ENCODE measurements at places on chromosomes 13 and 19. TPM values are rescaled to one million over a fixed set of nuclear protein-coding genes. Genes with fewer than 3 reads are reported as not detected.

DNA sequence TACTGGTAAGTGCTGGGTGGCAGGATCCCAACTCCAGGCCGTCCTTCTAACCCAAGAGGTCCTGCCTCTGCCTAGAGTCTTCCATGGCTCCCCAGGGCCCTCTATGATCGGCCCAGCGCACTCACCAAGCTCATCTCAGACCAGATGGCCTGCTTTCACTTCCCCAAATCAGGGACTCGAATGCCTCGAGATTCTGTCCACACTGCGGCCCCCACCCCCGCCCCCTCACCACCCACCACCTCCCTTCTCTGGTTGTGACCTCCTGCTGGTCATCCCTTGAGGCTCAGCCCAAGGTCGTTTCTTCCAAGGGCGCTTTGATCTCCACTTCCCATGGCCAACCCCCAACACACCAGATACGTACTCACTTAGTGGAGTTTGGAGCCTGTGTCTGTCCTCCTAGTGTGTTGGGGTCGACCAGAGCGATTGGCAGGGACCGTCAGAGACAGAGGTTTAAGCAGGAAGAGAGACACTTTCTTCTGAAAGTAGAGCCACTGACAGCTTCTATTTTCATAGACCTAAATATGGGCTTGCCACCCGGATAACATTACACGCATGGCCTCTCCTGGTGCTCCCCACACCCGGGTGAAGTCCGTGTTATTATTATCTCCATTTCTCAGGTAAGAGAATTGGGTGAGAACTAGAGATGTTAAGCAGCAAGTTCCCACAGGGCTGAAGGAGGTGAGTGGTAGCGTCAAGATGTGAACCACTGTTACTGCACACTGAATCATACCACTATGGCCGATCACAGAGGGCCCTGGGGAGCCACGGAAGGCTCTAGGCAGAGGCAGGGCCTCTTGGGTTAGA, at the start of gene FCER2:
TSS of gene FCER2 (minus strand) at position 478 of the 804 bp plus-strand sequence. CDS start 2,371 bp downstream, outside the sequence.
- H3K27me3 ChIP-seq, result no peaks in the 10 kb centered on the region
- H3K27ac ChIP-seq, result no peak within 1 kb of the TSS
- H3K4me1 ChIP-seq, result no peaks in the 10 kb centered on the region
- no peak for DNase-seq
- no peak within 1 kb of the TSS for H3K4me3 ChIP-seq
- no peaks in the 10 kb centered on the region for H3K36me3 ChIP-seq

DNA sequence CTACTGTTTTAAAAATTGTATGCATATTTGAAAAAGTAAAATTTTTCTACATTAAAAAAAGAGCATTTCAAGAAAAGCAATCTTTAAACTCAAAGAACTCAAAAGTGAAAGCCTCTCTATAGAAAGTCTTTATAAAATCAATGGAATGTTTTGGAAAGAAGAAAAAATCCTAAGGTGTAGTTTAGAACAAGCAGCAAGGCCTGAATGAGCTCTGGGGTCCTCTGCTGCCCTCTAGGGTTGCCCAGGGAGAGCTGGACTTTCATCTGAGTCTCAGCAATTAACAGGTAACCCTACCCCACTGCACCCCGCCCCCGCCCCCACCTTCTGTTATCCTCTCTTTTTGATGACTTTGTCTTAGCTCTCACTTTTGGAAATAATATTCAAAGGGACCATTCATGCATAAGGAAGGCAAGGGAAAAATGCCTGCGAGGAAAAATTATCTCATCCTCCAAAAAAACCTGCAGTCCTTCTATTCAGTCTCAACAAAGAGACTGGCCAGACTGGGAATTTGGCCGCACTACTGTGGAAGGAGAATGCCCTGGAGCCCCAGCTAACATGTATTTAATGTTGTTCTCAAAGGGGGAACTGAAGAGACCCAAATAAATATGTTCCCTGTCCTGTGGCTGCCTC, 24.1 kb downstream of the SLC25A30 start:
- no peaks in the 10 kb centered on the region for H3K27me3 ChIP-seq
- no peaks in the 10 kb centered on the region for H3K36me3 ChIP-seq
- no peak for DNase-seq
- H3K4me1 ChIP-seq, result no peaks in the 10 kb centered on the region

DNA sequence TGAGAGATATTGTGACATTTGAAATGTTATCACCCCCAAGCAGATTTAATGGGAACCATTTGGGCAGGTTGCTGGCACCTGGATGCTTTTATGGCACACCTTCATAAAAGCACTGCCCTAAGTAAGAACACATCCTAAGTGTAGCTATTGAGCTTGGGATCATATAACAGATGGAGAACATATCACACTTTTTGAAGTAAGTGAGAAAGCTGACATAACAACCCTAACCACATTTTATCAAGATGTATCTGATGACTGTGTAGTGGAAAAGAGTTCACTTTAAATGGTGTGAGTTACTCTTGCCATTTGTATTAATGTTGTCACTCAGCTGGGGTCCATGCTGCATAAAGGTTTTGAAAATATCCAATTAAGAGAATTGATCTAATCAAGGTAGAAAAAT, 287.9 kb downstream of the DCLK1 start:
- H3K27me3 ChIP-seq, result no peaks in the 10 kb centered on the region
- no peaks in the 10 kb centered on the region for H3K4me1 ChIP-seq
- DNase-seq, result no peak
- no peak overlapping the region for H3K4me3 ChIP-seq
- H3K36me3 ChIP-seq, result no peaks in the 10 kb centered on the region

DNA sequence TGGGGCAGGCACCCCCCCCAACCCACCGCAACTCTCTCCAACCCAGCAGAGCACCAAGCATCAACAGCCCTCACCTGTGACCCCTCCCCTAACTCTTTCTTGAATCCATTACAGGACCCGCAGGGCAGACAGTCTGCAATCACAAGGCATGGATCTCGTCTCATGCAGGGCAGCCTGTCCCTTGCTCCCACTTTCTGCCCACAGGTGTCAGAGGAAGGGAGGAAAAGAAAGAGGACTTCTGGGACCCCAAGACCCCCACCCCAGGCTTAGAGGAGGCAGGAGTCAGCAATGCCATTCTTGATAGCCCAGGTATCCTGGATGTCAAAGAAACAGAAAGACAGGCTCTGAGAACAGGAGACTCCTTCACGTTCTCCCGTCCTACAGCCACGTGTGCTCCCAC, 47.4 kb upstream of the TUBGCP3 start:
- H3K4me3 ChIP-seq, result no peak overlapping the region
- no peaks in the 10 kb centered on the region for H3K36me3 ChIP-seq
- no peak overlapping the region for H3K27ac ChIP-seq
- no peaks in the 10 kb centered on the region for H3K4me1 ChIP-seq
- no peak for DNase-seq

DNA sequence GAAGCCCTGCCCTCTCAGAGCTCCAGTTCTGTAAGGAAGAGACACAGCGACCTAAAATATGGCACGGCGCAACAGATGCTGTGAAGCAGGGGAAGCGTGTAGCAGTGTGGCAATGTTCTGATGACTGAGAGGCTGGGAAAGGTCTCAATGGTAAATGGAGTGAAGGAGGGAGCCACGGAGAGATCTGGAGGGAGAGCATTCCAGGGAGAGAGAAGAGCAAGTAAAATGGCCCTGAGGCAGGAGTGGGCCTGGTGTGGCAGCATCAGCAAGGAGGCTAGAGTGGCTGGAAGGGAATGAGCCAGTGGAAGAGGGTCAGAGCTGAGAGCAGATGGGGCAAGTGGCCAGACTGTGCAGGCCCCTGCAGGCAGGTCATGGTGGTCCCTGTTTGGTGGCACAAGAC, 16.4 kb downstream of the RCN3 start:
- peaks cover 10% of the 10 kb centered on the region for H3K4me1 ChIP-seq
- DNase-seq, result no peak
- no peak overlapping the region for H3K4me3 ChIP-seq

The RASIP1 gene
- 2.2 TPM for total RNA-seq

The NOVA2 gene
- total RNA-seq, result 1.1 TPM

Data from colonic mucosa (tissue), 4 donors.